ENCODE measurements at places on chromosomes 6 and 20. TPM values are rescaled to one million over a fixed set of nuclear protein-coding genes. Genes with fewer than 3 reads are reported as not detected.

COL11A2 gene
- total RNA-seq, result under 0.01 TPM

SLC16A10 gene
- not detected for total RNA-seq

CGA gene
- not detected for total RNA-seq

RALGAPA2 gene
- 6.0 TPM for total RNA-seq

MAP3K7 gene
- total RNA-seq, result 20.5 TPM

SIRPB1 gene
- total RNA-seq, result 0.77 TPM

CLPSL2 gene
- total RNA-seq, result not detected

ISM1 gene
- 0.82 TPM for total RNA-seq

PDE7B gene
- 7.5 TPM for total RNA-seq

GLO1 gene
- total RNA-seq, result 121 TPM

FOXC1 gene
- total RNA-seq, result 5.4 TPM

GPLD1 gene
- not detected for total RNA-seq

OR2H2 gene
- not detected for total RNA-seq

SSTR4 gene
- total RNA-seq, result not detected

DDRGK1 gene
- 44.4 TPM for total RNA-seq

IL17F gene
- not detected for total RNA-seq

SLC32A1 gene
- not detected for total RNA-seq

TRIM40 gene
- total RNA-seq, result not detected

XKR7 gene
- total RNA-seq, result not detected

SLC23A2 gene
- 9.1 TPM for total RNA-seq

C20orf141 gene
- total RNA-seq, result 0.47 TPM

SIRT5 gene
- 5.3 TPM for total RNA-seq

MYLIP gene
- 14.5 TPM for total RNA-seq

MOCS1 gene
- total RNA-seq, result 7.9 TPM

NKX2-4 gene
- not detected for total RNA-seq

CASS4 gene
- total RNA-seq, result 1.4 TPM

GABRR2 gene
- not detected for total RNA-seq

PTPRK gene
- 17.9 TPM for total RNA-seq

MDN1 gene
- 10.5 TPM for total RNA-seq

PTCRA gene
- not detected for total RNA-seq

DEFB132 gene
- total RNA-seq, result not detected

FLRT3 gene
- total RNA-seq, result 13.3 TPM

FKBP1C gene
- total RNA-seq, result 0.09 TPM

KCNK16 gene
- total RNA-seq, result not detected

VSX1 gene
- not detected for total RNA-seq

TMEM244 gene
- not detected for total RNA-seq

CDH26 gene
- not detected for total RNA-seq

TNXB gene
- 240 TPM for total RNA-seq

ATP9A gene
- 12.8 TPM for total RNA-seq

LY86 gene
- not detected for total RNA-seq

NCOA6 gene
- 27.6 TPM for total RNA-seq

ZBTB22 gene
- 19.1 TPM for total RNA-seq

PROKR2 gene
- total RNA-seq, result not detected

TDRD6 gene
- total RNA-seq, result not detected

TMEM151B gene
- total RNA-seq, result not detected

Measured in pericardium fibroblast (primary cell).